Ovary (tissue), 10 donors: ENCODE measurements at places on chromosomes 2 and 18. TPM values are rescaled to one million over a fixed set of nuclear protein-coding genes. Genes with fewer than 3 reads are reported as not detected.

- H3K27me3 ChIP-seq, result no peaks in the 10 kb centered on the region
- no peaks in the 10 kb centered on the region for H3K4me1 ChIP-seq
- no peak overlapping the region for H3K27ac ChIP-seq
- no peak for DNase-seq
- H3K4me3 ChIP-seq, result no peak overlapping the region
These were observed 477.2 kb upstream of the LRRTM4 start for GRCh38 chr2:77999376-77999775.

- H3K27ac ChIP-seq, result no peak overlapping the region
- no peaks in the 10 kb centered on the region for H3K36me3 ChIP-seq
- no peak overlapping the region for H3K4me3 ChIP-seq
- H3K27me3 ChIP-seq, result no peaks in the 10 kb centered on the region
- no peak for DNase-seq
These were observed 107.1 kb downstream of the TTN start for GRCh38 chr2:178700136-178700535.

NDUFV2 gene
- 86.0 TPM for total RNA-seq

TCF7L1 gene
- total RNA-seq, result 24.1 TPM

GRCh38 chr2:128756365-128756717 is 437.7 kb upstream of the HS6ST1 start:
- H3K27ac ChIP-seq, result no peak overlapping the region
- peaks cover 4% of the 10 kb centered on the region for H3K4me1 ChIP-seq
- no peaks in the 10 kb centered on the region for H3K27me3 ChIP-seq
- H3K36me3 ChIP-seq, result no peaks in the 10 kb centered on the region
- no peak overlapping the region for H3K4me3 ChIP-seq

EPC2 gene
- total RNA-seq, result 44.5 TPM

DNA sequence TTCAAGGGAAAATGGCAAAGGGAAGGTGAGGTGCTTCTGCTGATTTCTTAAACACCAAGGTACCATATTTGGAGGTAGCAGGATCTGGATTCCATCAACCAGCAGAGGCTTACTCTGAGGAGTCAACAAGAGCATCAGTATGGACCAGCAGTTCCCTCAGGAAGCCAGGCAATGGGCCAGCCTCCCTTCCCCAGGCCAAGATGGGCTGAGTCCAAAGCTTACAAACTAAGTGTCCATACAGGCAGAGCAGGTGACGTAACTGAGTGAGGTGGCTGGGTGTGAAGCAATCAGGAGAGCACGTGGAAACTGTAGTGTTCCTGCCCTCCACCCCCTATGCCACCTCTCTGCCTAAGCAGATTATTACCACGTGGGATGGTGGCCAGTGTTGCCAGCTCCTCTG is 134.2 kb upstream of the HNRNPA3 start:
- H3K4me1 ChIP-seq, result no peaks in the 10 kb centered on the region
- no peaks in the 10 kb centered on the region for H3K36me3 ChIP-seq
- no peaks in the 10 kb centered on the region for H3K27me3 ChIP-seq
- no peak overlapping the region for H3K27ac ChIP-seq

TEKT4 gene
- total RNA-seq, result not detected

- no peaks in the 10 kb centered on the region for H3K36me3 ChIP-seq
- no peaks in the 10 kb centered on the region for H3K27me3 ChIP-seq
- H3K27ac ChIP-seq, result no peak overlapping the region
- no peak overlapping the region for H3K4me3 ChIP-seq
- no peak for DNase-seq
These were observed 789.4 kb downstream of the EPHA4 start for GRCh38 chr2:220782609-220783113.

GRCh38 chr2:58067001-58067400 is 20.4 kb downstream of the VRK2 start:
- H3K27ac ChIP-seq, result no peak overlapping the region
- no peaks in the 10 kb centered on the region for H3K27me3 ChIP-seq
- no peaks in the 10 kb centered on the region for H3K4me1 ChIP-seq
- no peak for DNase-seq
- H3K4me3 ChIP-seq, result no peak overlapping the region
- H3K36me3 ChIP-seq, result no peaks in the 10 kb centered on the region

DNAJC5G gene
- total RNA-seq, result not detected

DNA sequence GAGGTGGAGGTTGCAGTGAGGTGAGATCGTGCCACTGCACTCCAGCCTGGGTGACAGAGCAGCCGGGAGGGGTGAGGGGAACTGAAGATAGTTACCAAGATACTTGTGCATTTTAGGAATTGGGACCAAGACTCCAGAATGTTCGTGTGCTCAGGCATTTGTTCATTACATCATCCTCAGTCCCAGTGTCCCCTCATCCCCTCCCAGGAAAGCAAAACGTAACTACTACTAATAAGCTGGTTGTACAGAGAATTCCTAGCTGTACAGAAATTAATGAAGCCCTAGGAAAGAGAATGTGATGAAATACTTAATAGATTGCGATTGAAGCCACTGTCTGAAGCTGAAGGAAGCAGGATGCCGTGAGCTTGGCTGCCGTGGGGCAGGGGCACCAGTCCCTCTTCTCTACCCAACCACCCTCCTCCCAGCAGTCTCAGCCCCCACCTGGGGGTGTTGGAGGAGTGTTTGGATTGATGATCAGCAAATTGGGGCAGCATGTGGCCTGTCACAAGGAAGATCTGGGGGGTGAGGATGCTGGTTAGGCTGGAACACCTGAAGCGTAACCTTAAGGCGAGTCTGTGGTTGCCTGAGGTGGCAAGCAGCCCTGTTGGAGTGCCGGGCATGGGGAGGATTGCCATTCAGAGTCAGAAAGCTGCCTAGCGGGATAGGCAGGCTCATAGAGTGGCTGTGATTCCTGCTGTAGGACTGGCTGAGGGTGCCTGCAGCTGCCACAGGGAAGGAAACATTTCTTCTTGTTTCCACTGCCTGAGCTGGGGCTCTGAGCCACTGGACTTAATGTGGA is 140.9 kb downstream of the SH3RF3 start:
- DNase-seq, result no peak
- no peak overlapping the region for H3K27ac ChIP-seq
- H3K4me1 ChIP-seq, result peaks cover 8% of the 10 kb centered on the region
- no peaks in the 10 kb centered on the region for H3K27me3 ChIP-seq
- H3K4me3 ChIP-seq, result no peak overlapping the region

DPYSL5 gene
- total RNA-seq, result 0.11 TPM

DNA sequence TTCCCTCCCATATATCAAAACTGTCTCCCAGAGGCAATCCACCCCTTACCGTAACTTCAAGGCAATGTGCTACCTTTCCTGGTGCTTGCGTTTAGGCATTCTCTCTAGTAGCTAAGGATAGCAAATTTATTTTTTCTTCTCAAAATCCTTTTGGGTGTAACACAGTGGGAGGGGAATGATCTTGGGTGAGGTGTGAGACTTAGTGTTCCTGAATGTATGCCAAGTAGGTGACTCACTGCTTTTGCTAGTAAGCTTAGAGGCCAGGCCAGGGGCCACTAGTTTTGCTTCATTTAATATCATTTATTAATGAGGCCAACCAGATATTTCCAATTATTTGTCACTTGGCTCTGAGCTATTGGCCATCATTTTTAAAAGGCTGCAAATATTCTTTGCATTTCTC is 135.5 kb downstream of the NAPG start:
- H3K27me3 ChIP-seq, result no peaks in the 10 kb centered on the region
- no peaks in the 10 kb centered on the region for H3K4me1 ChIP-seq
- no peak overlapping the region for H3K27ac ChIP-seq
- no peak for DNase-seq
- H3K4me3 ChIP-seq, result no peak overlapping the region

DNA sequence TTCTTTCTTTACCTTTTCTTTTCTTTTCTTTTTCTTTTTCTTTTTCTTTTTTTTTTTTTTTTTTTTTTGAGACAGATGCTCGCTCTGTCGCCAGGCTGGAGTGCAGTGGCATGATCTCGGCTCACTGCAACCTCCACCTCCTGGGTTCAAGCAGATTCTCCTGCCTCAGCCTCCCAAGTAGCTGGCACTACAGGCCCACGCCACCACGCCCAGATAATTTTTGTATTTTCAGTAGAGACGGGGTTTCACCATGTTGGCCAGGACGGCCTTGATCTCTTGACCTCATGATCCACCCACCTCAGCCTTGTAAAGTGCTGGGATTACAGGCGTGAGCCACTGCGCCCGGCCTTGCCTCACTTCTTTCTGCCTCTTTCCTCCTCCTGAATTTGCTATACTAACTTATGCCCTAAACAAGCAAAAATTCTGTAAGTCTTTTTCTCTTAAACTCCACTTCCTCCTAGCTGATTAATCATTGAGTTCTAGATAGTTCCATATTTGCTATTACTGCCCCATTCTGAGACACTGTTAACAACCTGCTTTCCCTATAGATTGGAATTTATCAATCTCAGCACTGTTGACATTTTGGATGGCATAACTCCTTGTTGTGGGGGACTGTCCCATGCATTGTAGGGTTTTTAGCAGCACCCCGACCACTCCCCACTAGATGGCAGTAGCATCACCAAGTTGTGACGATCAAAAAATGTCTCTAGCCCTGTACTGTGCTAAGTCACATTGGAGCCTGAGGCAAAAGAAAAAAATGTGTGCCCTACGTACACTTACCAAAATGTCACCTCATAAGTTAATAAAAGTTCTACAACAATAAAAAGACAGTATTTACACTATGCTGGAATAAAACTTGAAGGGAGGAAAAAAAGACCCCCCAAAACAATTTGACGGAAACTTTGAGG is 16.4 kb upstream of the THADA start:
- H3K4me3 ChIP-seq, result no peak overlapping the region
- peaks cover 2% of the 10 kb centered on the region for H3K4me1 ChIP-seq
- DNase-seq, result peak; percentile 76

- no peak overlapping the region for H3K4me3 ChIP-seq
- no peak overlapping the region for H3K27ac ChIP-seq
- no peak for DNase-seq
- H3K27me3 ChIP-seq, result no peaks in the 10 kb centered on the region
These were observed 205.2 kb upstream of the HDAC4 start for GRCh38 chr2:239605976-239606375.

DNA sequence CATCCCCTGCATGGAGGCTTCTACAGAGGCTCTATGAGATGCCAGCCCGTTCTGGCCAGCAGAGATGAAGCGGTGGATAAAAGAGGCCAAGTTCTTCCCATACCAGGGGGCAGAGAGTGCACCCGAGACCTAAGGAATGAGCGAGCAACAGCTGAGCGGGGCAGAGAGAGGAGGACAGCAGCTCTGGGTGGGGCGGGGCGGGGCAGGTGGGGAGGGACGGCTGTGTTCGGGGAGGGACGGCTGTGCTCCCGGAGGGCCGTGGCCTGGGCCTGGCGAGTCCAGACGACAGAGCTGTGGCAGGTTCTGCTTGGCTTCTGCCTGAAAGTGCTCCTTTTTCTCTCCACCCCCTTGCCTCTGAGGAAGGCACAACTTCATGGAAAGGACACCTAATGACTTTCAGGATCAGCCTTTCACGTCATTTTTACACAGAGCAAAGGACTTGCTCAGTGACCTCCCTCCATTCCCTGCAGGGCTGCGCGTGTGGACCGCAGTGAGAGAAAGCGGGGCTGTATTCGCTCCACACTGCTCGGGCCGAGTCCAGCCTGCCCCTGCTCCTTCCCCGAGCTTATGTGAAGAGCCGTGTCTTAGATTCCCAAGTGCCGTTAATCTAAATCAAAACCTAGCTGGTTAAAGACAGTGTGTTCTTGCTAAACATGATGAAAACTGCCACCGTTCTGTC is 232.9 kb downstream of the HDAC4 start:
- H3K27ac ChIP-seq, result no peak overlapping the region
- no peaks in the 10 kb centered on the region for H3K4me1 ChIP-seq
- DNase-seq, result no peak
- H3K4me3 ChIP-seq, result no peak overlapping the region
- no peaks in the 10 kb centered on the region for H3K27me3 ChIP-seq

PRR30 gene
- not detected for total RNA-seq

IL37 gene
- not detected for total RNA-seq

DNA sequence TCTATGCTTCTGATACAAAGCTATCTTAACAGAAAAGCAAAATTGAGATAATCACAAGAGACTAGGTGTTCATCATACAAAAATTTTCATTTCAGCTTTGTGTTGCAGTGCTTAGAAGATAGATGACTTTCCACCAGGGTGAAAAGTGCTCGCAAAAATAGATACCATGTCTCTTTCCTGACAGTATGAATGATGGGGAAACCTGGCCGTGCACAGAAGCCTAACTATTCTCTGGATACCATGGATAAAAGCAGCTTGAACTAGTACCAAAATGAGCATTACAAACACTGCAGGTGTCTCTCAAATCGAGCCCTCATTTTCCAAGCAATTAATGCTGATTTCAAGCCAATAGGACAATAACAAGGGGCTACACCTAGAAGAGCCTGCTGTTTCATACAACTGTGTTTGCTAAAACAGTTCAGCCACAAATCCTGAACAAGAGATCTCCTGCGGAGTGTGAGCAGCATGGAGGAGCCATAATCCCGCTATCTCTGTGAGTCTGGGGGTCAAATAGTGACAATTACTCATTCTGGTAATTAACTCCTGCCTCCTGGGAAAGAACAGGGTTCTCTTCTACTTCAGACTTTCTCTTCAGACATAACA is 507.6 kb downstream of the PID1 start:
- H3K27ac ChIP-seq, result no peak overlapping the region
- H3K27me3 ChIP-seq, result no peaks in the 10 kb centered on the region
- H3K36me3 ChIP-seq, result no peaks in the 10 kb centered on the region
- no peaks in the 10 kb centered on the region for H3K4me1 ChIP-seq
- no peak for DNase-seq
- no peak overlapping the region for H3K4me3 ChIP-seq

DNA sequence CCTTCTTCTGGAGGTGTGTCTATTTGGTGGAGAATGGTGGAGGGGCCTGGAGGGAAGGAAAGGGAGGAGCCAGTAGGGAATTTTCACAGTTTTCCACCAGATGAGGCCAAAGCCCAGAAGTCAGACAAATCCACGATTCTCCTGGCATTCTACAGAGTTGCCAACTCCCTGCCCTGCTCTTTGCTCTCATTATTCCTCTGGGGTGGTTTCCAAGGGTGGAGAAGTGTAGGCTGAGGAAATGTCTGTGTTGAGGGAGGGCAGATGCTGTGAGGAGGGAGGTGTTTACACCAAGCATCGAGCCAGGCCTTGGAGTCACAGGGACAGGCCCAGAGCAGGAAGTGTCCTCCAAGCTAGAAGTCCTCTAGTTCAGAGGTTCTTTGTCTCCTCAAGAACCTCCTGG is 124.1 kb upstream of the LGALSL start:
- DNase-seq, result no peak
- H3K27me3 ChIP-seq, result no peaks in the 10 kb centered on the region
- H3K36me3 ChIP-seq, result no peaks in the 10 kb centered on the region
- H3K4me3 ChIP-seq, result no peak overlapping the region

DNA sequence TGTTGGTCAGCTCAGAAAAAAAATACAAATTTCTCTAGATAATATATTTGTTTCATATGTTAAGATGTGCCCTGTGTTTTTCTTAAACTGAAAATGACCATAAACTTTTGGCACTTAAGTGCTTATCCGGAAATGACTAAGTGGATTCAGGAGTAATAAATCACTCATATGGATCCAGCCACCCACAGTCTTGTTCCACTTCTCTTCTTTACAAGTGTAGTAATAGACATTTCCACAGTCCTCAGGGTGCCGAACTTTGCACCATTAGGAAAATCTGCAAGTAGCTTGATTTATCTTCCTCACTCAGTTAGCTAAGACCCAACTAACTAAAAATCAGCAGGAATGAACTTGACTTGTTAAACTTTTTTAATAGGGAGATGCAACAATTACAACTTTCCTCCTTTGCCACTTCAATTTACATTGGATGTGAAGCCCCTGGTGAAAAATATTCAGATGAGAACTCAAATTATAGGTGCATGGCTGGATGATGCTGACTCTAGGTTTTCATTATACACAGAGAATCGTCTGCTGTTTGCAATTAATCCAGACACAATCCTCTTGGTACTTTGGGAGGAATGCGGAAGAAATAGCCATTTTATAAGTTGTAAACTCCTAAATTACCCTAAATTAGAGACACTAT is 322.5 kb downstream of the ARHGAP15 start:
- H3K36me3 ChIP-seq, result no peaks in the 10 kb centered on the region
- no peaks in the 10 kb centered on the region for H3K27me3 ChIP-seq
- no peak for DNase-seq
- H3K4me1 ChIP-seq, result no peaks in the 10 kb centered on the region

CIB4 gene
- not detected for total RNA-seq

M1AP gene
- not detected for total RNA-seq

CYS1 gene
- 16.3 TPM for total RNA-seq
